ENCODE measurements at places on chromosomes 12 and 14.

GRCh38 chr12:112347581-112347982 is 34.6 kb downstream of the HECTD4 start:
- DNase-seq: no peak

GRCh38 chr12:96907671-96908422 is 790 bp downstream of the NEDD1 start:
- peak; percentile 43 for DNase-seq

DNA sequence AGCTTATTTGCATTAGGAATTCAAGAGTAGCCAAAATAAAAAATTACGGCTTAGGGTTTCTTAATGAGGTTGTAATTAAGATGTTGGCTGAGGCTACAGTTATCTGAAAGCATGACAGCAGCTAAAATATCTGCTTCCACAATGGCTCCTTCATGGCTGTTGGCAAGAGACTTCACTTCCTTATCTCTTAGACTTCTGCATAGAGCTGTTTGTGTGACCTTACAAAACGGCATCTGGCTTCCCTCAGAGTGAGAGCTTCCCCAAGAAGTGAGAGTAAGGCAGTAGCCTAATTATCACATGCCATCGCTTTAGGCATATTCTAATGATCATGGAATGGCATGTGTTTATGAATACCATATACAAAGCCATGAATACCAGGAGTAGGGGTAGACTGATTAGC is 57.6 kb downstream of the CCDC59 start:
- DNase-seq: no peak

GRCh38 chr14:73729556-73730265 is 15.5 kb upstream of the PNMA1 start:
- no peak for DNase-seq

DNA sequence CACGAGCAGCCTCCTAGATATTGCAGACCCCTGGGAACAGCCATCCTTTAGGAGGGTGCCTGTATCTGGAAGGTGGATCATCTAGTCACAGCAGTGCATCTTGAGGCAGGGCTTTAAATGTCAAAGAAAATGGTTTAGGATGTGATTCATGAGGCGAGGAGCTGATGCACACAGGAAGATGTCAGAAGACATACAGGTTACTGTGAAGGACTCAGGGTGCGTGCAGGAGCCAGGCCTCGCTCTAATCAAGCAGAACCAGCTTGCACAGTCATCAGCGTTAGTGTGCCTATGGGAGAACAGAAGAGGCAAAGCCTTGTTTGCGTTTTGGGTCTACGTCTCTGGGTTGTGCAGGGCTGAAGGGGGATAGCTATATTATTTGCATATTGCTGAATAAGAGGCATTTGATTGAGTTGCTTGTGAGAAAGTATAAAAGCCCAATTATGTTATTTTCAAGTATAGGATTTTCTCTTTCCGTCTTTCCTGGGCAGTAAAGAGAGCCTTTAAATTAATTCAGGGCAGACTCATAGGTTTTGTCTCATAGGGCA is 77.3 kb upstream of the RPH3A start:
- no peak for DNase-seq

DNA sequence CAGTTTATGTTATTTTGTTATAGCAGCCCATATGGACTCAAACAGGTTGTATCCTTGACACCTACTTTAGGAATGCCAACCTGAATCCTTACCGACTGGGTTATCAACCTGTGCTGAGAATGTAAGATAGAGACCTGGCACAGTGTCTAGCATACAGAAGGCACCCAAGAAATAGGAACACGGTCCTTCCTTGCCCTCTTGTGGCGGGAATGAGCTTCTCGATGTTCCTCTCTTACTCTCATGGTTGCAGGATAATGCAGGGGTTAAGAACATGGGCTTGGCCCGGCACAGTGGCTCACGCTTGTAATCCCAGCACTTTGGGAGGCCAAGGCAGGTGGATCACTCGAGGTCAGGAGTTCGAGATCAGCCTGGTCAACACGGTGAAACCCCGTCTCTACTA is 6.5 kb downstream of the C12orf43 start:
- peak; percentile 64 for DNase-seq

DNA sequence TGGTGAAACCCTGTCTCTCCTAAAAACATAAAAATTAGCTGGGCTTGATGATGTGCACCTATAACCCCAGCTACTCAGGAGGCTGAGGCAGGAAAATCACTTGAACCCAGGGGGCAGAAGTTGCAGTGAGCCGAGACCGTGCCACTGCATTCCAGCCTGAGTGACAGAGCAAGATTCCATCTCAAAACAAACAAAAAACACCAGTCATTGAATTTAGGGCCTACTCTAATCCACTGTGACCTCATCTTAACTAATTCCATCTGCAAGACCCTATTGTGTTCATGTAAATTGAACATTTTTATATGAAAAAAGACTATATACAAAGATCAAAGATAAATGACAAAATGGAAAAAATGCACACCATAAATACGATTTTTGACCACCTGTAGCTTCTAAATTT is 17.8 kb downstream of the KCNMB4 start:
- no peak for DNase-seq

- no peak for DNase-seq
Measured at GRCh38 chr14:101840649-101841369, 79.3 kb downstream of the PPP2R5C start.

GRCh38 chr12:30573145-30573544 is 122.5 kb downstream of the IPO8 start:
- DNase-seq: no peak

GRCh38 chr14:31895646-31896045 is 181.5 kb upstream of the ARHGAP5 start:
- DNase-seq: no peak

GRCh38 chr14:21244544-21244943 is 24.7 kb downstream of the HNRNPC start:
- no peak for DNase-seq

- DNase-seq: peak; percentile 8
Measured at GRCh38 chr12:39846971-39847650, 227.5 kb upstream of the ABCD2 start.

- DNase-seq: no peak
Measured at GRCh38 chr14:26427097-26427496, 170.7 kb downstream of the NOVA1 start.

- no peak for DNase-seq
Measured at GRCh38 chr12:102964872-102965271, 7.4 kb downstream of the ASCL1 start.

- no peak for DNase-seq
Measured at GRCh38 chr12:106724934-106725333, 49.5 kb upstream of the RIC8B start.

DNA sequence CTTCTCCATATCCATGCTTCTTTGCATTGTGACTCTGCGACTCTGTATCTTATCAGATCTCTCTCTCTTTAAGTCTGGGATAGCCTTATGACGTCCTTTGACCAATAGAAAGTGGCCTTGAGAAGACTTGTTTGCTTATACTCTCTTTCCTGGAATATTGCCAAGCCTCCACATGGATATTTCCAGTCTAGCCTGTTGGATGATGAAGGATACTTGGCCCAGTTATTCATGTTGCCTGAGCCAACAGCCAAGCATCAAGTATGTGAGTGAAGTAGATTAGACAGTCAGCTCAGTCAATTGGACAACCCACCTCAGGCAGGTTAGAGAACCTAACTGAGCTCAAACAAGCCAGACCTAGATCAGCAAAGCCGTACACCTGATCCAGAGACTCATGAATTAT is 864.2 kb upstream of the MGAT4C start:
- DNase-seq: no peak

- DNase-seq: peak; percentile 72
Measured at GRCh38 chr12:14167005-14167628, 185.7 kb upstream of the GRIN2B start.

DNA sequence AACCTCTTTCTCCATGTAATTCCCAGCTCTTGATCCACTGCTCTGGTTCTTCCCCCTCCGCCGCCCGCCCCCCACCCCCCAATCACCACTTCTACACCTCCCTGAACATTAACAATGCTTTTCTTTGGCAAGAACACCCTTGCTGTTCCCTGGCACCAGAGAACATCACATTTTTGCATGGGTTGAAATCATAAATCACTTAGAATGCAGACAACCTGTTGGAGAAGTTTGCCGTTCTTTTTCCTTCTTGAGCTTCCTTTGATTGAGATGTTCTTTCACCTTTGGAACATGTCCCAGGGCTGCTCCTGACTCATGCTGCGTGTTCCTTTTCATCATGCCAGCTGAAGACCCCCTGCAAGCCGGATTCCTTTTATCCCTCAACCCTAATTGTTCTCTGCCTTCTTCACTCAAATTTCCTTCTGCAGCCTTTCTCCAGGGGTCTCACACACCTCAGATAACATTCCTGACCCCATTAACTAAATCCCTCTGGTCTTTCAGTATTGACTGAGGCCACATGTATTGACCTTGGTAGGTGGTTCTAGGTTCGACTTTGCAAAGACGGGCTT is 294.1 kb upstream of the TMPO start:
- DNase-seq: no peak

- DNase-seq: no peak
Measured at GRCh38 chr12:44019118-44019517, 183.2 kb downstream of the TMEM117 start.

- DNase-seq: no peak
Measured at GRCh38 chr12:6643569-6644256, 3.5 kb downstream of the ACRBP start.

DNA sequence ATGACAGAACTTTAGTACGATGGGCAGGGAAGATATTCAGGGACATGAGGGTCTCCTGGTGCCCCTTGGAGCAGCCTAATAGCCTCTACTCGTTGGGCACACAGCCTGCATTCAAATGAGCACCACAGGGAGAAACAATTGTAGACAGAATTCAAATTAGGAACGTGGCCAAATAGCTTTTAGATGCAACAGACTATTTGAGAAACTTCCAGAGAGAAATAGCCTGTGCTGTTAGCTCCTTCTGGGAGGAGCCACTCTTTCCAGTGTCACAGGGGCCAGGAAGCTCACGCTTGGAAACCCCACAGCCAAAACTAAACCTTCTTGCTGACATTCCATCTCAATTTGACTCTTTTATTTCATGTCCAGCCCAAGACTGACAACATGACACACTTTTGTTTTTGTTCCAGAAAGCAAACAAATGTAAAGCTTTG is 114.5 kb downstream of the RPAP3 start:
- no peak for DNase-seq

DNA sequence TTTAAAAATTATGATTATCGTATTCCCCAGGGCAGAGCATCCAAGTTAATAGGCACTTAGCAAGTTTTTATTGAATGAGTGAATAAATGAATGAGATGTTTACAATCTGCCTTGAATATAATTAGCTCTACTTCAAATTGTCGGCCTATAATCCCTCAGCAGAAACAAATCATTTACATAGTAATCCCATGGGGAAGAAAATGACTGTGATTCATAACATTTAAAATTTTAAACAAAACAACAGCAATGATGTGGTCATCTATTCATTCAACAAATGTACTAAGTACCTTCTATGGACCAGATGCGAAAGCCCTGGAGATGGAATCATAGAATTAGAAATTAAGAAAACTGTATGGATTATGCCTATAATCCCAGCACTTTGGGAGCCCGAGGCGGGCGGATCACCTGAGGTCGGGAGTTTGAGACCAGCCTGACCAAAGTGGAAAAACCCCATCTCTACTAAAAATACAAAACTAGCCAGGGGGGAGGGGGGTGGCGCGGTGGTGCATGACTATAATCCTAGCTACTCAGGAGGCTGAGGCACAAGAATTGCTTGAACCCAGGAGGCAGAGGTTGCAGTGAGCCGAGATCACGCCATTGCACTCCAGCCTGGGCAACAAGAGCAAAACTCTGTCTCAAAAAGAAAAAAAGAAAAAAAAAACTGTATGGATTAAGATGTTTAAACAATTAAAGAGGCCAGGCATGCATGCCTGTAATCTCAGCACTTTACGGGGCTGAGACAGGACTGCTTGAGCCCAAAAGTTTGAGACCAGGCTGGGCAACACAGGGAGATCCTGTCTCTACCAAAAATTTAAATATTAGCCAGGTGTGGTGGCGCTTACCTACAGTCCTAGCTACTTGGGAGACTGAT is 17.7 kb upstream of the MDM2 start:
- no peak for DNase-seq

GRCh38 chr12:46554460-46554859 is 181.9 kb upstream of the SLC38A2 start:
- DNase-seq: no peak

DNA sequence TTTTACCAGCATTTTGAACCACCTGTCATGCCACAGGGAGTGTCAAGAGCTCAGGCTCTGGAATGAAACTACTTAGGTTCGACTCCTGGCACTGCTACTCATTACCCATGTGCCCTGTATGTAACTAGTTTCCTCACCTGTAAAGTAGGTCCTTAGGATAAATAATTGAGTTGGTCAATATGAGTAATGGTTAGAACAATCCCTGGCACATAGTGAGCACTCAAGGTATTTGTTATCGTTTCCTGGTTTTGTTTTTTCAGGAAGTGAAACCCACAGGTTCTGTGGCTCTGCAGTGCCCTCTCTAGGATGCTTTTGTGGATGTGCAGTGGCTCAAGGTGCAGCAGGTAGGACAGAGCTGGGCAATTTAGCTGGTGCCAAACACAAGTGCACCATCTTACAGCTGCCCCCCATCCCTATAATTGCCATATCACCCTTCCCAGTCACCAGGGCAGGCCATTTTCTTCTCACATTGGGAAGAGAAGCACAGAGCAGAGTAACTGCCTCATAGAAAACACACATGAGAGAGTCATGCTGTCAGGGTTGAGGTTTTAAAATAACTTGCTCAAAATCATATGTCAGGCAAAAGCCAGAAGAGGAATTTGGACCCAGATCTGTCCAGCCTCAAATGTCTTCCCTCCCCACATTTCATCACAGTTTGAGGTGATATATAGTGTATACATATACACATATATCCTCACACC is 297.5 kb downstream of the RPAP3 start:
- no peak for DNase-seq

DNA sequence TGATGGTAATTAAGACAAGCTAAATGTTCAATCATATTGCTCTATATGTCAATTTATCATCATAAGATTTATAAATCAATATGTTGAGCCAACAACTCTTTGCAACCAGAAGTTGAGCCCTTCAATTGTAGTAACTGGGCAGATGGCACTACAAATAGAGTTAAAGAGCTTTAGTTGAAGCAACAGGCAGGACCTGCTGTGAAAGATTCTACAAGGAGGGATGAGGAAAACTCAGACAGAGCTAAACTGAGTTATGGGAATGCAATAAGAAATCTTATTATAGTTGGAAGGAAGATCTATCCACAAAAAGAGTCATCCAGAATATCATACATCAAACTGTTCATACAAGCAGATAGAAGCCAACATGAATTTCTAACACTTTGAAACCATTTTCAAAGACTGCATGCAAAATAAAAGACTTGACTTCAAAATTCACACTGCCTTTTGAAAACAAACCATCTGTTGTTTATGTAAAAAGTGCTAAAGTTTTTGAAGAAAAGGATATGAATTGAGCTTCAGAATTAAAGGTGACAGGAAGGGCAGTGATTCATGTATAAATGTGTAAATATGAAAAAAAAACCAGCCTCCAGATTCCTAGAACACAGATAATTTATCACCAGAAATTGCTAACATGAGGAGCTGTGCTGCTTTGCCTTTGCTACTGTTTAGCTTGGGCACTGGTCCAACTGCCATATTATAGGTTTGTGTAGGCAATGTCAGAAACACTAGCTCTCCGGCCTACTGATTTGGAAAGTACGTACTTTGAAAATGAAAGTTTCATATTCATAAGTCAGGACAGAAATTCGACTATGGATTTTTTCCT is 133.2 kb downstream of the SLC35F4 start:
- DNase-seq: no peak

GRCh38 chr12:66387117-66387516 is 84.8 kb downstream of the HELB start:
- DNase-seq: no peak
